ENCODE measurements at places on chromosomes 13 and 19. TPM values are rescaled to one million over a fixed set of nuclear protein-coding genes. Genes with fewer than 3 reads are reported as not detected.

GRCh38 chr13:74758188-74758587, 624.0 kb upstream of the KLF12 start:
- DNase-seq: no peak
- no peaks in the 10 kb centered on the region for H3K36me3 ChIP-seq
- H3K4me1 ChIP-seq: no peaks in the 10 kb centered on the region
- H3K27ac ChIP-seq: peak overlapping the region; percentile 1
- H3K4me3 ChIP-seq: no peak overlapping the region
- H3K27me3 ChIP-seq: no peaks in the 10 kb centered on the region

Gene PABPC3
- 0.49 TPM for total RNA-seq

- H3K27me3 ChIP-seq: no peaks in the 10 kb centered on the region
- H3K36me3 ChIP-seq: peaks cover 4% of the 10 kb centered on the region
- peaks cover 34% of the 10 kb centered on the region for H3K4me1 ChIP-seq
- no peak overlapping the region for H3K4me3 ChIP-seq
- DNase-seq: no peak
- H3K27ac ChIP-seq: no peak overlapping the region
Observed at GRCh38 chr19:37928527-37929286, 21.7 kb downstream of the SIPA1L3 start.

Gene MAP1S
- total RNA-seq: 74.9 TPM

- no peaks in the 10 kb centered on the region for H3K27me3 ChIP-seq
- H3K4me1 ChIP-seq: peaks cover 26% of the 10 kb centered on the region
- DNase-seq: no peak
- no peaks in the 10 kb centered on the region for H3K36me3 ChIP-seq
Observed at GRCh38 chr13:79637133-79637763, 156.3 kb downstream of the NDFIP2 start.

GRCh38 chr13:95893861-95894260, 159.3 kb downstream of the UGGT2 start:
- H3K36me3 ChIP-seq: peaks cover 4% of the 10 kb centered on the region
- no peaks in the 10 kb centered on the region for H3K4me1 ChIP-seq
- no peak overlapping the region for H3K4me3 ChIP-seq
- no peaks in the 10 kb centered on the region for H3K27me3 ChIP-seq

Gene MBNL2
- 51.4 TPM for total RNA-seq

Gene GTPBP3
- 46.9 TPM for total RNA-seq

Gene HRC
- total RNA-seq: 2.1 TPM

All from progenitor cell of endocrine pancreas (in vitro differentiated cells).